ENCODE measurements at places on chromosomes 13 and 19.

- DNase-seq = no peak
- H3K4me3 ChIP-seq = no peak overlapping the region
- peaks cover 63% of the 10 kb centered on the region for H3K4me1 ChIP-seq
- no peak overlapping the region for H3K27ac ChIP-seq
- no peaks in the 10 kb centered on the region for H3K36me3 ChIP-seq
These were observed 3.2 kb downstream of the ELL start for GRCh38 chr19:18518639-18519038.

- no peak for DNase-seq
- no peak overlapping the region for H3K27ac ChIP-seq
- H3K4me3 ChIP-seq = no peak overlapping the region
- no peaks in the 10 kb centered on the region for H3K4me1 ChIP-seq
- no peaks in the 10 kb centered on the region for H3K36me3 ChIP-seq
These were observed 467.2 kb downstream of the ITGBL1 start for GRCh38 chr13:101919541-101920181.

- no peaks in the 10 kb centered on the region for H3K27me3 ChIP-seq
- no peak overlapping the region for H3K4me3 ChIP-seq
- H3K36me3 ChIP-seq = no peaks in the 10 kb centered on the region
- no peak overlapping the region for H3K27ac ChIP-seq
These were observed 22.6 kb downstream of the KLHL26 start for GRCh38 chr19:18659281-18660050.

DNA sequence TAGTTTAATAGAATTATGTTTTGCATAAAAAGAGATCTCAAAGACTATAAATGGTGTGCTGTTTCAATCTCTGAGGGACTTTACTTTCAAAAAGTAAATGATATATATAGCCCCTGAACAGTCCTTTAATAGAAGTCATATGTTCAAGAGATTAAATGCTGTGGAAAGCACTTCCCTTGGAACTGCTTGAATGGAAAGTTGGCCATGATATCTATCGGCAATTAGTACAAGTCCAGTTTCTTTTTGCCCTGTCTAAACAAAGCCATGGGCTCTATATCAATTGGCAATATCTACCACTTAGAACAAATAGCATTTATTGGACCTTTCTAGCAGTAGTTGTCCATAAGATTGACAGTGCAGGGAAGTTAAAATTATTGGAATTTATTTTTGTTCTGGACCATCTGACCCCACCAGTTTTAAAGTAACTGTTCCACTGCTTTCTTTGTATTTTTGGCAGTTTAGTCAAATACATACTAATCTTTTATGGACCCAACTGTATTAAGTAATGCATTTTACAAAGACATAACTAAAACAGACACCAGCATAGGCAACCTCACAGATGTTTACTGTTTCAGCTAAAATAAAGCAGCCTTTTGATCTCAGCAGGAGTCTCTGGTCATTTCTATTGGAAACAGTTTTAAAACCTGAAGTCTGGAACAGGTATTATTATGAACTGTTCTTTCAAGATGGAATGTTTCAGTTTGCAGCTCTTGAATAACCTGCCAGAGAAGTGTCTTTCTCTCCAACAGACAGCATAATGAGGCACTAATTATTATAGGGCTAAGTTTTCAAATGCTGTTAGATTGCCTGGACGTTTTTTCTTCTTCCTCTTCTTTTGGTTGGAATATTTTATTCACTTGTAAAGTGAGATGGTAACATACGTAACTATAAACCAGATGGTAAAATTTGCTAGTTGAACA is 282.6 kb downstream of the DCLK1 start:
- no peaks in the 10 kb centered on the region for H3K27me3 ChIP-seq
- H3K4me3 ChIP-seq = no peak overlapping the region
- no peaks in the 10 kb centered on the region for H3K4me1 ChIP-seq
- no peak for DNase-seq
- no peaks in the 10 kb centered on the region for H3K36me3 ChIP-seq

DNA sequence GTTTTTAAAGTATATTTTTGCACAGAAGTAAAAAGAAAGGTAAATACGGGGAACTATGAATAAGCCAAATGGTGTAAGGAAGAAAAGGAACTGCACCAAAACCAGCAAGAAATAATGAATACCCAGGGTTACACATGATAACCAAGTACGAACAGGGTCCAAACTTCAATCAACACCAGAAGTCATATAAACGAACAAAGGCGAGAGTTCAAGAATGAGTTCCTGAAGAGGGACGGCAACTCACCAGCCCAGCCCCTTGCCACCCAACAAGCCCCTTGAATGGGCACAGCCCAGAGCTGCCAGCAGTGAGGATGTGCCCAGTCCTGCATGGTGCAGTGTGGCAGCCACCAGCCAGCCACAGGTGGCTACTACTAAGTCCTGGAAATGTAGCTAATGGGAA is 132.1 kb downstream of the RNF17 start:
- DNase-seq = no peak
- H3K36me3 ChIP-seq = no peaks in the 10 kb centered on the region
- H3K4me3 ChIP-seq = no peak overlapping the region

GRCh38 chr19:676339-677105 is at the start of gene FSTL3:
Gene FSTL3 (plus strand): TSS chr19:676392. CDS start chr19:676424, 32 bp downstream.
- peaks cover 5% of the 10 kb centered on the region for H3K27me3 ChIP-seq
- no peaks in the 10 kb centered on the region for H3K36me3 ChIP-seq
- DNase-seq = peak; percentile 35

DNA sequence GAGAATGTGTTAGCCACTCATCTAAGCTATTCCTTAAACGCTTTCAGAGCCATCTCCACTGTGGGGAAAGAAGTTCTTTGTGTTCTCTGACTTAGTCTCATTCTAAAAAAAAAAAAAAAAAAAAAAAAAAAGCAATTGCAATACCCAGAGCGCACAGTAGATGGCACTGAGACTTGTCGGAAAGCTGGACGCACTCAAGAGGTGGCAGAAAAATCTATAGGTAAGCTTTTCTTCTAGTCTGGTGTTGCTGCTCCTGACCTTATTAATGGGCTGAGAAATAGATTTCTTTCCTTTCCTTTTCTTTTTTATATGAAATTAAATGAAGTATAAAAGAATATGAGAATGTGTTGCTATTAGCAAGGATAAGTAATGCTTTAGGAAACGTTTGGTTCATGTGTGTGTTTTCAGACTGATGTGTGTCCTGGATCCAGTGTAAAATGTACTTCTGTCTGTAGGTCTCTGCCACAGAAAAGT is 4.7 kb upstream of the GJB2 start:
- peak; percentile 51 for DNase-seq
- no peak overlapping the region for H3K4me3 ChIP-seq
- peaks cover 22% of the 10 kb centered on the region for H3K4me1 ChIP-seq
- peaks cover 41% of the 10 kb centered on the region for H3K27me3 ChIP-seq

- no peak overlapping the region for H3K27ac ChIP-seq
- H3K4me3 ChIP-seq = no peak overlapping the region
- H3K27me3 ChIP-seq = no peaks in the 10 kb centered on the region
- no peak for DNase-seq
- H3K4me1 ChIP-seq = peaks cover 5% of the 10 kb centered on the region
These were observed 38.7 kb upstream of the UBL3 start for GRCh38 chr13:29889111-29889510.

DNA sequence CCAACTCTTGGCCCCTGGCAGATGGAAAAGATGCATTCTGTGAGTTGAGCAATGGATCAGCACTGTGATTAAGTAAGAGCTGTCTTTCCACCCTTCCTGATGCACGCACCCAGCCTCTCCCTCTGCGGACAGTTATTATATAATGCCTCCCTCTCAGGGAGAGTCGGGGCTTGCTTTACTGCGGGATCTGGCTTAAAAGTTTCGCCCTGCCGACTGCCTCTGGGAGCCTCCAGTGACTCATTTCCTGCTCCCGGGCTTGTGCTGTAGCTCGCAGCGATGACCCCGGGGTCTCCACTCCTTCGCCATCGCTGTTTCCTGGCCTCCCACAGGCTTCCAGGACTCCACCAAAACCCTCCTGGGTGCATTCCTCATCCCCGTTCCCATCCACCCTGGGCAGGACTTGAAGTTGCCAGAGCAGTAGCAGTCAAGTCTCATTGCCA is 107.4 kb upstream of the SLC7A1 start:
- DNase-seq = no peak
- H3K36me3 ChIP-seq = no peaks in the 10 kb centered on the region
- H3K27ac ChIP-seq = no peak overlapping the region
- H3K4me3 ChIP-seq = no peak overlapping the region
- H3K27me3 ChIP-seq = no peaks in the 10 kb centered on the region
- no peaks in the 10 kb centered on the region for H3K4me1 ChIP-seq

- no peak overlapping the region for H3K27ac ChIP-seq
- no peak overlapping the region for H3K4me3 ChIP-seq
- DNase-seq = no peak
These were observed 22.3 kb upstream of the EPHX3 start for GRCh38 chr19:15254547-15254946.

DNA sequence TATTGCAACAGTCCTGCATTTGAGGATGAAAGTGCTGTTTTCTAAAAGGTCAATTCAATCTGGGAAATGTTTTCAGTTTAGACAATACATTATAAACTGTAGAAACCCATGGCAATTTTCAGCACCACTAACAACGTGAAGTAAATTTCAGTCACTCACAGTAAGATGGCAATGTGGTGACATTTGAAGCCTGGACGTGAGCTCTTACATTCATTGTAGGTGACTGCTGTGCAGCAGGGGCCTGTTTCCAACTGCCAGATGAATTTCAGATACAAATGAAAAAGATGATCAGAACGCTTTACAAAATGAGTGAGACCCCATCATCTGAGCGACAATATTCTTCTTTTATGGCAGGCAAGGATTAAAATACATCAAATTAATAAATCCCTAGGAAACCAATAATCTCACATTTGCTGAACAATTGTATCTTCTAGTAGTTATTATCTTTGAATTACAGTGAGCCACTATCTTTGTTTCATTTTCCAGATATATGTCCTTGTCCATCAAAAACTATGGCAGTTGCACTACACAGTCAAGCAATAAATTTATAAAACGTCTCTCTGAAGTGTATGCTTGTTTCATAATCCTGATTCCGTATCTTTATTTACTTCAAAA is 1816.8 kb downstream of the OLFM4 start:
- no peaks in the 10 kb centered on the region for H3K4me1 ChIP-seq
- H3K4me3 ChIP-seq = no peak overlapping the region
- no peak for DNase-seq
- no peak overlapping the region for H3K27ac ChIP-seq

DNA sequence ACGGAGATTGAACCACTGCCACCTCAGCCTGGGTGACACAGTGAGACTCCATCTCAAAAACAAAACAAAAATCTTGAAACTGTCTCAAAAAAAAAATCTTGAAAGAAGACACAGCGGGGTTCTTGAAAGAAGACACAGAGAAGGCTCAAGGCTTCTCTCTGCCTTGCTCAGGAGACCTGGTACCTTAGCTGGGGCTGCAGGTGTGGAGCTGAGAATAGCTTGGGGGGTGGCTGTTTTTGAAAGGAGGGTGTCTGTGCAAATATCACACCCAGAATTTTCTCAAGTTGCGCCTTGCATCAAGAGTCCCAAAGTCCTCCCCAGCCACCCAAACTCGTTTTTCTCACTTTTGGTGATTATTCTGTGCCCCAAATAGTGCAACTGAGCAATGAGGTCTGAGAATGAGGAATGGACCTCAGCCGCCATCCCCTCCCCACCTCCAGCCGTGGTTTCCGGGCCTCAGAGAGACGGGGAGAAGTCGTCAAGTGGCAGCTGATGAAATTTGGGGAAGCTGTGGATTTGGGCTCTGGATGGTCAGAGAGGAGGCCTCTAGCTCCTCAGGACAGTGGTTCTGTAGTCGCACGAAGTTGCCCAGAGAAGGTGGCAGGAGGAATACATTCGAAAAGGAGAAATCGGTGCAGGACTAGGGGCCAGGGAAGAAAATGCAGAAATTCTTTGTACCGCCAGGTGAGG is 8.8 kb downstream of the S1PR2 start:
- peaks cover 3% of the 10 kb centered on the region for H3K36me3 ChIP-seq
- no peak for DNase-seq
- H3K27me3 ChIP-seq = no peaks in the 10 kb centered on the region

DNA sequence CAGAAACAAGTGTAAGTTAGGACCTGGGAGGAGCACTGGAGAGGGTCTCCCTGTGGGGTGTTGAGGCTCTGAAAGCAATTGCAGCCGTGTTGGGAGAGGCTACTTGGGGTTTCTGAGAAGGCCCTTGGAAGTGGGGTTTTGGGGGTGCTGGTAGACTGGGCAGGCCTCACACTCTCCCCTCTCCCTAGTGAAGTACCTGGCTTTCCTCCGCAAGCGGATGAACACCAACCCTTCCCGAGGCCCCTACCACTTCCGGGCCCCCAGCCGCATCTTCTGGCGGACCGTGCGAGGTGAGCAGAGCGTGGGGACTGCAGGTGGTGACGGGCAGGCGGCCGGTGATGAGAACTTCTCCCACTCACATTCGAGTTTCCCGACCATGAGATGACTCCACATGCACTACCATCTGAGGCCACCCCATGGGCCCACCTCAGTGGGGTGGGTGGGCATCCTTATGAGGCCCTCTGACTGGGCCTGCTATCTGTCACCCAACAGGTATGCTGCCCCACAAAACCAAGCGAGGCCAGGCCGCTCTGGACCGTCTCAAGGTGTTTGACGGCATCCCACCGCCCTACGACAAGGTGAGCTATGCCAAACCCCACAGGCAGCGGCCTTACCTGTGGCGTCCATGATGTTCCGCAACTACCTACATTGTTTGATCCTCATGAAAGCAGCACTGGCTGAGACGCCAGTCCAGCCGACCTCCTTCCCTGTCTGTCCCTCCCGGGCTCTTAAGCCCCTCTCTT is 3.0 kb downstream of the RPL13A start:
- H3K27me3 ChIP-seq = no peaks in the 10 kb centered on the region
- no peak for DNase-seq
- H3K4me3 ChIP-seq = peak overlapping the region; percentile 98
- peaks cover 60% of the 10 kb centered on the region for H3K4me1 ChIP-seq

GRCh38 chr13:99471221-99472121 is 29.8 kb upstream of the TM9SF2 start:
- no peaks in the 10 kb centered on the region for H3K27me3 ChIP-seq
- no peak for DNase-seq
- no peak overlapping the region for H3K4me3 ChIP-seq

DNA sequence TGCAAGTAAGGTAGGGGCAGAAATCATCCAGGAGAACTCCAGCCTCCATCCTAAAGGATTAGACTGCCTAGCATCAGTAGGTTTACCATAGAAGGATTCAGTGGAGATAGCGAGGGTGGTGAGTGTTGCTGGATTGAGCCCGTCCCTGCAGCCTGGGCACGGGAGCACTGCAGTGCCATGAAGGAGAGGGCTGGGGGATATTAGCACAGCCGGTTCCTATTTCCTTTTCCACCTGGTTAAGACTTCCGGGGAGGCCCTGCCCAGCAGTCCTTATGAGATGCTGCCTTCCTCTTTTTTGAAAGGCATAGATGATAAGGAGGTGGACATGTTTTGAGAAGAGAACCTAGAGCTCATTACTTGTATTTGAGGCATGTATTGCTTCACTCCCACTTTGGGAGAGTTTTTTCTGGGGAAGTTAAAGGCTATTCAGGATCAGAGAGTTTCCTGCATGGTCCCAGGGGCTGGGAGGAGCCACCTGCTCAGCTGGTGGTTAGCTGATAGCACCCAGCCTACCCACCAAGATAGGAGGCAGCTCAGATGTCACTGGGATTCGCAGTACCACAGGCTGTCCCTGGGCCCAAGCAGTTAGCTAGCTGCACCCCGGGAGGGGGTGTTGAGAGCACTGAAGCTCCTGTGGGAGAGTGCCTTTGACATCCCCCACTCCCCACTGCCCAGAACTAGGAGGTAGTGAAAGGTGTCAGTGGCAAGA is 17.2 kb downstream of the ACTN4 start:
- H3K27me3 ChIP-seq = no peaks in the 10 kb centered on the region
- H3K27ac ChIP-seq = peak overlapping the region; percentile 10
- H3K36me3 ChIP-seq = no peaks in the 10 kb centered on the region
- H3K4me1 ChIP-seq = peaks cover 93% of the 10 kb centered on the region
